ENCODE measurements at places on chromosomes 13 and 19.
A peak's percentile ranks its signal among the peaks of the same experiment; 100 is the strongest.

- DNase-seq: peak; percentile 28
Measured at GRCh38 chr19:42191855-42192254, 25.6 kb downstream of the DEDD2 start.

- no peak for DNase-seq
Measured at GRCh38 chr13:63107179-63107943, 1691.7 kb upstream of the PCDH20 start.

GRCh38 chr19:13146763-13147563, 3.2 kb downstream of the STX10 start:
- no peak for DNase-seq

- DNase-seq: no peak
Measured at GRCh38 chr13:32316028-32316339, 676 bp downstream of the BRCA2 start.

- no peak for DNase-seq
Measured at GRCh38 chr19:48874303-48875135, 2.3 kb downstream of the PPP1R15A start.

DNA sequence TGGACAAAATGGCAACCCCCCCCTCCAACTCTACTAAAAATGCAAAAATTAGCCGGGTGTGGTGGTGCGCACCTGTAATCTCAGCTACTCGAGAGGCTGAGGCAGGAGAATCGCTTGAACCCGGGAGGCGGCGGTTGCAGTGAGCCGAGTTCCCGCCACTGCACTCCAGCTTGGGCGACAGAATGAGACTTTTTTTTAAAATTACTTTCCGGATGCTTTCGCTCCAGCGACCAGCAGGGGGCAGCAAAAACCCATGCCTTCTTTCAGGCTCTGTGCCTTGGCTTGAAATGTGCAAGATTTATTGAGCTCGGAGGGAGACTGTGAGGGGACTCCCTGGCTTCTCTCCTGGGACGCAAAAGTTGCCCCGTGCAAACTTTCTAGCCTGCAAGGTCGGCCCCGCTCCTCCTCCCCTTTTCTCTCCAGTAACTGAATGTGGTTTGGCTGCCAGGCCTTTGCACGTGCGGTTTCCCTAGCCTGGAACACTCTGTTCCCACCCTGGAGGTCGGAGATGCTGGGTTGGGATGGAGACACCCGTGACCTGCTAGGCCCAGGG, 61.4 kb upstream of the NFIC start:
- DNase-seq: peak; percentile 32

DNA sequence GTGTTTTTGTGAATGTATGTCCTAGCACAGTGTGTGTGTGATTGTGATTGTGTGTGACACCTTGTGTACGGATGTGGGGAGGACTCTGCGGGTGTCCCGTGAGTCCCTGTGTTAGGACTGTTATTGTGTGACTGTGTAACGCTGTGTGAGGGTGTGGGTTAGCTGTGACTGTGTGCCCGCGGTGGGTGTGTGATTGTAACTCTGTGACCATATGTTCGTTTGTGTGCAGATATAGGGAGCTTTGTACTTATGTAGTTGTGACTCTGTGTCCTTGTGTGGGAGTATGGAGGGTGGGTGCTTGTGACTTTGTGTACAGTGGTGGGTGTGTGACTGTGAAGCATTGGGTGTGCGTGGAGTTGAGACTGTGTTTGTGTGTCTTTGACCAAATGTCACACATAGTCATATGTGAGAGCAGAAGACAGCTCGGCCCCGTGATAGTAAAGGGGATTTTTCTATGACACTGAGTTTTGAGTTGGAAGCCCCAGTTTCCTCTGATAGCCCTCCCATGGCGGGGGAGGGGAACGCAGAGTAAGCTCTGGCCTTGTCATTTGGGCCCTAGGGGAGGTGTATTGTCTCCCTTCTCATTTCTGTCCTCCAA, 949 bp upstream of the ZNF260 start:
- DNase-seq: no peak

- DNase-seq: no peak
Measured at GRCh38 chr19:41701401-41702075, 6.9 kb upstream of the CEACAM5 start.

DNA sequence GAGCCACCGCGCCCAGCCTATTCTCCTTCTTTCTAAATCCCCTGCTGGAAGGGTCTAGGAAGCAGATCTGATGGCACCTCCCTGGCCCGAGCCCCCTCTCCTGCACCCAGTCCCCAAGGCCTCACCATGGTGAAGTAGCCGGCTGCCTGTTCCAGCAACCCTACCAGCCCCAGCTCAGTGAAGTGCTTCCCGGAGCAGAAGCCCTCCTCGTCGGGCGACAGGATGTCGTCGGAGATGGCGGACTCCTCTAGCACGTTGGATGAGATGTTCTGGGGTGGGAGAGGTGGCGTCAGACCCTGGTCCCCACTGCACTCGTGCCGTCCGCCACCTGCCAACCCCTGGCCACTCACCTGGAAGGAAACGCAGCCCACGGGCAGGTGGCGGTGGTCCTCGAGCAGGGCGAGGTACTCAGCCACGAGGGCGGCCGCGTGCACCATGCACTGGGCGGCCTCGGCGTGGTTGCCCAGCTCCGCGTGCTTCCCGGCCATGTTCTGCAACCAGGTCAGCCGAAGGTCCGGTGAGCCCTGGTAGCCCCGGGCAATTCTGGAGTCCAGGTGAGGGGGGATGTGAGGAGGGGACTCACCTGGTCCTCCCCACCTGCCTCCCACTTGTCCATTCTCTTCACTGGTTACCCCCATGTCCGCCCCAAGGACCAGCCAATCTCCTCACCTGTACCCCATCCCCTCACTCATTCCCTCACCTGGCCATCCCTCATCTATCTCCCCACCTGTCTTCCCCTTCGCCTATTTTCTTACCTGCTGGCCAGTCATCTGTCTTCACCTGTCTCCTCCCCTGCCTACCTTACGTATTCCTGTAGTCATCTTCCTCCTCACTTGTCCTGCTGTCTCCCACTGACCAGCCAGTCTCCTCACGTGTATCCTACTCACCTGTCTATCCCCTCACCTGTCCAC, 11.5 kb upstream of the KANK2 start:
- no peak for DNase-seq

GRCh38 chr19:11797491-11797890, 832 bp upstream of the ZNF491 start:
- peak; percentile 82 for DNase-seq

Measured in fibroblast of the conjunctiva (primary cell).